ENCODE measurements at places on chromosomes 12 and 14. TPM values are rescaled to one million over a fixed set of nuclear protein-coding genes. Genes with fewer than 3 reads are reported as not detected.

DNA sequence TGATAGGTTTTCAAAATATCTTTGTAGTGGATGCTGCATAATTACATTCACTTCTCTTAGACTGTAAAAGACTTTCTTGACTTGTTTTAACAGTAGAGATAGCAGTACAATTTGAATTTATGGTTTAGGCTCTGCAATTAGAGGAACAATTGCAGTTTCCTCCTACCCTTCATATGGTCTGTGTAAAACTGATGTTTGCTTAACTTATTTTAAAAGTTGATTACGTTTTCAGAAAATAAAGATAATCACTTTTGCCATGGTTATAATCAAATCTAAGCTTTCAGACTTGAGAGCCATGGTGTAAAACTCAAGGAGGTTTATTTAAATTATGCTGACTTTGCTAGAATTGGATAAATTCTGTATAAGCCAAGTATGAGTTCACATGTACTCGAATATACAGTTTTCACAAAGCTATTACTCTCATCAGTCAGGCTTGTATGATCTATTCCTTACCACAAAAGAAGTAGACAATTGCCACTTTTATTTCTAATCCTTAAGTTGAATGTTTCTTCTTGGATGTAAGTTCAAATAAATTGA is 2.5 kb upstream of the MAPK1IP1L start:
- no peaks in the 10 kb centered on the region for H3K27me3 ChIP-seq
- no peak overlapping the region for H3K27ac ChIP-seq
- peaks cover 17% of the 10 kb centered on the region for H3K4me1 ChIP-seq

DNA sequence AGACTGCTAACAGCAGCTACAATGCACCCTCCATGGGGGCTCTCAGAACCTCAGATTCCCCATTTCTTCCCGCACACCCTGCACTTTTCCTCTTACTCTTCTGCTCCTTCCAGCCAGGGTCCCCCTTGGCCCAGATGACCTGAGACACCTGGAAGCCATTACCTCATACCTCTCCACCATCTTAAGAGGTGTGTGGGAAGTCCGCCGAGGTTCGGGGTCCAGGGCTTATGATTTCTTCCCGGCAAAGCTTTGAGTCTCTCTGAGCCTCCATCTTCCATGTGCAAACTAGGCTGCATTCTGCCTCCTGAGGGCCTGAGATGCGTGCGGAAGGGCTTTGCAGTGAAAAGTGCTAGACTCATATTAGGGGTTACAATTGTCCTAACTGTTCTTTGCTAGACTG is 5.3 kb downstream of the GSC start:
- no peak for DNase-seq
- H3K36me3 ChIP-seq = no peaks in the 10 kb centered on the region
- H3K4me3 ChIP-seq = no peak overlapping the region
- H3K27me3 ChIP-seq = peaks cover 37% of the 10 kb centered on the region
- no peak overlapping the region for H3K27ac ChIP-seq

GRCh38 chr12:40999210-40999609 is 188.9 kb upstream of the PDZRN4 start:
- no peak overlapping the region for H3K4me3 ChIP-seq
- H3K27ac ChIP-seq = no peak overlapping the region
- no peaks in the 10 kb centered on the region for H3K36me3 ChIP-seq

The OR6C68 gene
- not detected for total RNA-seq

The KLHDC1 gene
- total RNA-seq = 4.9 TPM
